Head of caudate nucleus (tissue), 42 donors: ENCODE measurements at places on chromosomes 5 and 9.

- DNase-seq = no peak
Measured at GRCh38 chr9:112142420-112142819, 32.7 kb downstream of the SUSD1 start.

DNA sequence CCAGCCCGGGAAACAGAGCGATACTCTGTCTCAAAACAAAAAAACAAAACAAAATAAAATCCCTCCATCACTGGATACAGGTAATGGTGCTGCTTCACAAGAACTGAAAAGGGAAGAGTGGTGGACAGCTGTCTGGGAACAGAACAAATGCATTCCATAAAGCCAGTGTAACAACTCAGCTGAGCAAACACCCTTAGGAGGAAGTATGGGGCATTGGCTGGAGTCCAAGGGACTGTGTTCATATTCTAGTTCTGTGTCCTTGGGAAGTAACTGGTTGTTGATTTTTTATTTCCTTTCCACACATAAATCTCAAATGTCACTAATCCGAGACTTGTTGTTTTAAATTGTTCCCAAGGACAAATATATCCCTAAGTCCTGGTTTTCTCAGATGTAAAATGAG is 38.3 kb downstream of the HTR1A start:
- DNase-seq = no peak

GRCh38 chr5:143051244-143052058 is 281.3 kb downstream of the ARHGAP26 start:
- DNase-seq = no peak

GRCh38 chr5:18546591-18546990 is 912.3 kb downstream of the TAF11L14 start:
- DNase-seq = no peak

- DNase-seq = no peak
Measured at GRCh38 chr9:135589596-135590485, 28.3 kb downstream of the PAEP start.

DNA sequence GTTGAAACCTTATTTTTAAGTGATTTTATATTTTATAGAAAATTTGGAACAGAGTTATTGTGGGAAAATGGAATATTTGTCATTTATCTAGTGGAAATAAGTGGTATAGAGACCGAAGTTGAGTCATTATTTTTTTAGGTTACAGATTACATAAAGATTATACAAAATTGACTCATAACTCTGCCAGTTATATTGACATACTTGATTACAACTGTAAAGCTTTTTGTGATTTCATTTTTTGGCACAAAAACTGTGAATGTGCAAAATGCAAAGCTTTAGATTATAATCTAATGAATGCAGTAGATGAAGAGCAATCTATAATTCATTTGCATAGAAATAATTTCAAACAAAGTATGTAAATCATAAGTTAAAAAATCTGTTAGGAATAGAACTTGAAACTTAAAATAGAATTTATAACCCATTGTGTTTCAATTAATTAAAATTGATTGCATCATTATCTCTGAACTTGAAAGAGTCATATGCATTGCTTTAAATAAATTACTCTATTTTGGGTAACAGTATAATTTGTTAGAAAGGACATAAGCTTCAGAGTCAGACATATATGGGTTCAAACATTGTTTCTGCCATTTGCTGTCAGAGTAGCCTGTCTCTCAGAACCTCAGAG is 280.4 kb downstream of the FER start:
- DNase-seq = no peak

DNA sequence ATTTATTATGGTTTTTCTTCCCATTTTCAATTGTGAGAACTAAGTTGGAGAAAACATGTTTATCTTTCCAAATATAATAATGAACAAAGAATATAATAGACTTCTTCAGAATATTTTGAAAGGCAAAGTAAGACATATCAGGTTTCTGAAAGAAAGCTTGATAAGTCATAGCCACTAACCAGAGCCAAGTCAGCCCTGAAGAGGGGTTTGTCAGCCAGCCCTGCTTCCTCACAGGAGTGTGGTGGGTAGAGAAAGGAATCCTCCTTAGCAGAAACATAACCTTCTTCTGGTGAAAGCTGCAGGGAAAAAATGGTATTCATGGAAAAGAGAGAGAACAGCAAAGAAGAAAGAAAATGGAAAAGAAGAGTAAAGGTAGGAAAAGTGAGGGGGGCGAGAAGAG is 93.4 kb downstream of the MPDZ start:
- DNase-seq = no peak

DNA sequence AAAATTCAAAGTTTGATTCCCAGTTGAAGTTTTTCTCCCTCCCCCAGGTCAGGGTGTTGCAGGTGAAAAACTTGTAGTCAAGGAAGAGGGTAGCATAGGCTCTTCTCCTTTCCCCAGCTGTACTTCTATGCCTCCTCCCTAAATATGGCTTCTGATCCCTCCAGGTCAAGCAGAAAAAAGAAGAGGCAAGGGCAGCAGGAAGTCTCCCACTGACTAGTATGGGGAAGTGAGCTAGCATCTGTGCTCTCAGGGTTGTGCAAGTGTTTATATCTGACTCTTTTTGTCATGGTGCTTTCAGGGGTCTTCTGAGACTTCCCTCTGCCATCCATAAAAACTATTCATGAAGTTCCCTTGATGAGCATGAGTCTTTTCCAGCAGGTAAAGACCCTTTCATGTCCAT is 76.0 kb downstream of the ATPSCKMT start:
- no peak for DNase-seq

DNA sequence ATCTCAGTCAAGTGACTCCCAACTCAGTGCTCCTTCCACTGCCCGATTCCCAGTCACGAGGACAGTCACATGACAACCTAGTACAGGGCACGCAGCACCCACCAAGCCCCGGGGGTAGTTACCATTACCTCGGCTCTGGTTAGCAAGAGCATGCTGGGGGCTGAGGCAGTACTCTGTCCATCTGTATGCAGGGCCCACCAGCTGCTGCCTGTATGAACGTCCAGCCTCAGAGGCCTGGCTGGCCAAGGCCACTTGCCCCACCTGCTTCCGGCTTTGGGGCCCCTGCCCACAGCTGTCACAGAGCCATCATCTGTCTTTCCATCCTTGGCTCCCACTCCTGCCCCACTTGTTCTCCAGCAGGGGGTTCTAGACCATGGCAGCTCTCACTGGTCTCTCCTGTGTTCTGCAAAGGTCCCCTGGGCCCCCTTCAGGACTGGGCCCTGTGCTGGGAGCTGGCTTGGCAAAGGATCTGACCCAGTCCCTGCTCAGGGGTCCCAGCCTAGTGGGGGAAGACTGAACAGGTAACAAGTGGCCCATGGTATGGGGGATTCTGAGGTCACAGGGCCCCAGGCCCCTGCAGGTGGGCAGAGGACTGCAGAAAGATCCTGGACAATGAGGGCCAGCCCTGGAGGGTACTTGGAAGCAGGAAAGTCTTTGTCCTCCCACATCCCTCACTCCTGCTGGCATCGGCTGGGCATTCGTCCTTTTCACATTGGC is 3.3 kb downstream of the RPL35 start:
- DNase-seq = no peak

GRCh38 chr5:131212471-131213021 is 41.8 kb downstream of the LYRM7 start:
- no peak for DNase-seq

DNA sequence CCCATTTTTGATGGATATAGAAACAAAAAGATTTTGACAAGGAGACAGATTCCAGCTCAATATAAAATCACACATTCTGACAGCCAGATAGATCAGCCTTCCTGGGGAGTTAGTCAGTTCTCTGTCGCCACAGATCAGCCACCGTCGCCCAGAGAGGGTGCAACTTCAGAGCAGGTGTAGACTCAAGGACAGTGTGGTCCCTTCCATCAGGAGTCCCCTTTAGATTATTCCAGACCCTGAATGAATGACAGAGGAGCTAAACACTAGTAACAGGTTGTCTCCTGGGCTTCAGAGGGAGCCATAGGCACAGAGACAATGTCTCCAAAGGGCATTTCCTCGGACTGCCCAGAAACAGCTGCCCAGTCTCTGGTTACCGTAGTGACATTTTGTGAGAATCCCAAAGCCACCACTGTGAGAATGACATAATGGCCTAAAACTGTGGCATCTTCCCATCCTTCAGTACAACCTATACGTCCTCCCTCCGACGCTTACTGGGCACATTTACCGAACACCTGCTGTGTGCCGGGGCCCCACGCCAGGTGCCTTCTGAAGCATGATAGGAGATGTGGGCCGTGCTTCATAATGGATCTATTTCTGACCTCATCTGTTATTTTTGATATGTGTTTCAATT is 47.4 kb upstream of the SLC2A8 start:
- no peak for DNase-seq

DNA sequence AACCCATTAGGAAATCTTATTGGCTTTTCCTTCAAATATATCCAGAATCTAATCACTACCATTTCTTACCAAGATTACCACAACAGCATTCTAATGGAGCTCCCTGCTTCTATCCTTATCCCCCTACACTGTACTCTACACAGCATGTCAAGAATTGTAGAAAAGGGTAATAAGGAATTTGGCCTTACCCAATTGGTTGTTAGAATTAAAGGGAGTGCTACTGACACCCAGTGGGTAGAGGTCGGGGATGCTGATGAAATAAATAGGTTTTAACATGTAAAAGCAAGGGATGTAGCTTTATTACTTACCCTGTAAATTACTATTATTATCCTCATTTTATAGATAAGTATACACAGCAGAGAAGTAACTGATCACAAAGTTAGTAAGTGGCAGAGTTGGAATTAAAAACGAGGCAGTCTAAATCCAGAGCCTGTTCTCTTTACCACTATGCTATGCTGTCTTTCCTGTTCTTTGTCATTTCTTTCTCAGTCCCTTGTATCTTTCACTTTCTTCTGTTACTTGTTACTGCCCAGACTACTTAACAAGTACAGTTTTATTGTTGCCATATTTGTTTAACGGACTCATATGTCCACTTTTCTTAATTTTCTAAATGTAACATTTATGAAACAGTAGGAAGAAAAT is 10.5 kb downstream of the SLC38A9 start:
- DNase-seq = no peak

- no peak for DNase-seq
Measured at GRCh38 chr9:37370968-37371563, 51.4 kb upstream of the GRHPR start.

GRCh38 chr5:2908086-2908485 is 156.6 kb upstream of the IRX2 start:
- DNase-seq = no peak

DNA sequence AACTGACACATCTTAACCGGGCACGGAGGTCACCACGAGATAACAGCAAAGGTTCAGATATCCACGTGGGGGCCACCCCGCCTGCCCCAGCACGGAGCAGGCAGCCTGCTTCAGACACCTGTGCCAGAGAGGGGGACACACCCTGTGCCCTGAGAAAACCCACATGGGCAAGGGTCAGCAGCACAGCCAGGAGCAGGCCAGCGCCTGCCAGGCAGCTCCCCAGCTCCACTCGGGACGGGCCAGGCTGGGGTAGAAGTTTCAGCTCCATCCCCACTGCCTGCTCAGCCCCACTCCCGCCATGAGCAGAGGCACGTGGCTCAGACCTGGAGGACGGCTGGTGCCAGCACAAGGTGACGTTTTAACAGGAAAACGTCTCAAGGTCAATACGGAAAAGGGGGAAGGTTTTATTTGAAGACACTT is 22.2 kb downstream of the SLC12A7 start:
- no peak for DNase-seq

- DNase-seq = no peak
Measured at GRCh38 chr9:15221746-15222145, 85.3 kb downstream of the TTC39B start.

DNA sequence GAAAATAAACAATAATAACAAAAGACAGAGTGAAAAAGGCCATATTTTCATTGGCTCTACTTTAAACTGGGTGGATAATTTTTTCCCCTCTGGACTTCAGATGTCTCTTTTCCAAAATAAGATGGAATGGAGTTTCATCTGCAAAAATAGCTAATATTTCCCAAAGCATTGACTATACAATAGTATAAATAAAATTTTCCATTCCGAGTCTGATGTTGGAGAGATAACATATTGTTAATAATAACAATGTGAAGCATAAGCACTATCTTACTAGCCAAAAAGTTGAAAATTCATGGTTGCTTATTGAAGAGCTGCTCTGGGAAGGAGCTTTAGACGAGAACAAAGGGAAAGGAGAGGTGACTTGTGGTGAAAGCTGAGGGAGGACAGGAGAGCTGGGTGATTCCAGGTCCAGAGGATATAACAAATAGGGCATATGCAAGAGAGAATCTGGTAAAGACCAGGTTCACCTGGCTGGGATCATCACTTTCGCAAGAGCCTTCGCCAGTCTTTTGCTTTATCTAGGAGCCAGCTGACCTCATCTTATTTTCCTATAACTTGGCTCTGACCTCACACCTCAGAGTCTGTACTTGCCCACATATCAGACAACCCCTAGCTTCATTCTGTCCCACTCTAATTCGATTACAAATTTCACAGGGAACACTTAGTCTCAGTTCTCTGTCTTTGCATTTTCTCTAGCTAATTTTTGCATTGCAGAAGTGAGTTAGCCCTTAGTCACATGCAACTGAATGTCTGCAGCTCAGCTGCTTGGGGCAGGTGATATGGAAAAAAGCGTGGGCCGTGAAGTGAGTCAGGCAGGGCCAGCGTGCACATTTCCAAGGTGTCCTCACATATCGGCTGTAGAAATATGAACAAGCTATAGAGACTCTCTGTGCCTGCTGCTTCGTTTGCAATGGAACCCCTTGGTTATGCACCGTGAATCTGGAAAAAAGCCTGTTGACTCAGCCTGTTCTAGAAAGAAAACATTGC is 7.6 kb upstream of the ZNF474 start:
- DNase-seq = no peak

DNA sequence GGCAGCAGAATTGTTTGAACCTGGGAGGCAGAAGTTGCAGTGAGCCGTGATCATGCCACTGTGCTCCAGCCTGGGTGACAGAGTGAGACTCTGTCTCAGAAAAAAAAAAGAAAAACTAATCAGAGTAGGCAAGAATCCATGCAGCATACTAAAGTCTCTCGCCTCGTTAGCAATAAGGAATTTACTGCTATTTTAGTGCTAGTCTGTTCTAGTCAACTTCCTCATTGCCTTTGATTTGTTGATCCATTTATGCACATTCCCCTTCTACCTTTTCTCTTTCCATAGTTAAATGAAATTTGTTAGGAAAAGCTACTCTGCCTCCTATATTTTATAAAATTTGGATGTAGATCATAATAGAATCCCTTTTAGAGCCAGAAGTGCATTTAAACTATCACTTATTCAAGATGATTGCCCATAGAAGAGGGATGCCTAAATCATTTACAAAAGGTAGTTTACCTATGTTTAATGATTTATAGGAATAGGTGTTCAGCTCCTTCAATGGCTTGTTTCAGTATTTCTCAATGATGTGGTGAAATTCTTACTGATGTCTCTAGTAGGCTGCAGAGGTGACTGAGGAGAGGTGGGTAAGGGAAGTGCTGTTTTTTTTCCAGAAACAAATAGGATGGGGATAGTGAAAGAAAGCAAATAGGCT is 1.9 kb downstream of the LRRC19 start:
- no peak for DNase-seq

DNA sequence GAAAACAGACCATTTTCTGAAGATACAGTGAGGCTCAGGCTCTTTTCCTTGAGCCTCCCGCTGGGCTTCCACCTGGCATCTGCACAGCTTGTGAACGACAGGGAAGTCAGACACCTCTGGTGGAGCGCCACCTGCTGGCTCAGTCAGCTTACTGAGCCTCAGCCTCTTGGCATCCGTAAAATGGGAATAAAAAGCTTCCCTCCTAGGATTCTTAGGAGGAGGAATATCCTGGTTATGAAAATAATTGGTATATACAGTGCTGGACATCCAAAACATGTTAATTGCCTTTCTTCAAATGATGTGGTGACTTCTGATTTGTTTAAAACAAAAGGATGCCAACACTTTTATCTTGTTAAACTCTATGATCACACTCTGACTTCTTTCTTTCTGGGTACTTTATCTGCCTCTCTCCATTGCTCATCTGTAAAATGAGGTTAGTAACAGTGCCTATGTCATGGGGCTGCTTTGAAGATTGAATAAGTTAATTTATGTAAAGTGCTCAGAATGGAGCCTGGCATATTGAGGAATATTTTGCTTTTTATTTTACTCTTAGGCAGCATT is 67.5 kb downstream of the MAMDC2 start:
- DNase-seq = peak; percentile 69
